Myocyte (in vitro differentiated cells): ENCODE measurements at places on chromosomes 7 and 10.

DNA sequence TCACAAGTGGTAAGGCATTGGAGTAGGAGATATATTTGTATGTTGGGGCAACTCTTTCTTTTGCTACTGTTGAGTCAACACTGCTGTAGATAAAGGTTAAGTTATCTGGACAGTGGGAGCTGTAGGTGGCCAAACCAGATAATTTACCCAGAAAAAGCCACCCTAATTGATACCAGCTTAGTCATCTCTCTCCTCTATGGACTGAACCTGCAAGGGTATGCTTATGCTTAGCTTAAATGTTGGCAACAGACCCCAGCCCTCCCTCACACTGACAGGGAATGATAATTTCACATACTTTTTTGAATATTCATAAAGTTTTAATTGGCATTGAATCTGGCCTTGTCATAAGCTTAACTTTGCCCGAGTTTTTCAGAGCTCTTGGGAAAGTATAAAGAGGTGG, 66.3 kb downstream of the CREB5 start:
- DNase-seq = no peak

GRCh38 chr10:110008518-110009339, 945 bp downstream of the ADD3 start:
- no peak for DNase-seq

DNA sequence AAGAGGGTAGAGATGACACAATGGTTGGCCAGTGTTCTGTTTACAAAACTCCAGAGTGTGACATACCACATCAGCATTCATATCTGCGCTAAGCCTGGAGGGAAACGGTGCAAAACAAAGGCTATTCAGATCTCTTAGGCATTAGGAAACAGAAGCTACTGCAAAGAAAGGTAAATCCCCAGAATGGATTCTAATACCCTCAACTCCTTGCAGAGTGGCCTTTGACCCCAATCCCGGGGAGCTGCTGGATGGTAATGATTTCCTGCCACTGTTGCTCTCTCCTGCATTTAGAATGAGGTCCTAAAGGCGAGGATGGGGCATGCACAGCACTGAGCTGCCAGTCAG, 65.2 kb downstream of the AOAH start:
- DNase-seq = no peak

DNA sequence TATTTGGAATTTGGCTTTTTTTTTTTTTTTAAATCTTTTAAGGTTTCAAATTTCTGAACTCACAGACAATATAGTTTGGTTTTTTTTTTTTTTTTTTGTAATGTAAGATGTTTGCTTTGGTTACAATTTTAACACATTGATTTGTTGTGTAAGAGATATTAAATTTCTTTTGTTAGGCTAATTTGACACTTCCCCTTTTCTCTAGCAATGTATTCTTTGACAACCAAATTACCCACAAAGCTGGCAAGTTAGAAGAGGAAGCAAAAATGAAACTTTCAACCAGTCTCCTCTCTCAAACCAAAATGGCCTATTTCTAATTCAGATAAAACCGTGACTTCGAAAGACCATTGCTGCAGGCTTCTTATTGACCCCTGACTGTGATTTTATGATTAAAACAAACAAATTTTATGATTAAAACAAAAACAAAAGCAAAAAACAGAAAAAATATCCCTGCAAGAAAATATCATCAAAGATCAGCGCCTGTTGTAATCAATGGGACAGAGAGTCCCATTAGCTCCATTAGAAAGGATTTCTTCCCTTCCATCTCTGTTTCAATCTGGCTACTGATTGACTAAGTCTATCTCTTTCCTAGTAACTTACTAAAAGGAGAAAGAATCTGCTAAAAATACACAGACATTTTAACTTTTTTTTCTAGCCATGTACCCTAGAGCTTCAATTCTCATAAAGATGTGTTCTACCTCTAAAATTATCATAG, 489.2 kb downstream of the MDFIC start:
- no peak for DNase-seq

DNA sequence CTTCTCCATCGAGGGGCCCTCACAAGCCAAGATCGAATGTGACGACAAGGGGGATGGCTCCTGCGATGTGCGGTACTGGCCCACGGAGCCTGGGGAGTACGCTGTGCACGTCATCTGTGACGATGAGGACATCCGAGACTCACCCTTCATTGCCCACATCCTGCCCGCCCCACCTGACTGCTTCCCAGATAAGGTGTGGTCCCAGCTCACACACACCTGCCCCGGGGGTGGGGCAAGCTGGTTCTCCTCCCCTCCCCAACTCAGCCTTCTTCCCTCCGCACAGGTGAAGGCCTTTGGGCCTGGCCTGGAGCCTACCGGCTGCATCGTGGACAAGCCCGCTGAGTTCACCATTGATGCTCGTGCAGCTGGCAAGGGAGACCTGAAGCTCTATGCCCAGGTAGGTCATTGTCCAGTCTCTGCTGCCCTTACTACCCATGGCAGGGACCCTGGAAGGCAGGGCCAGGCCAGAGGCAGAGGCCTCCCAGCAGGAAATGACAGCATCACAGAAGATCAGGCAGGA, 11.0 kb downstream of the FLNC start:
- no peak for DNase-seq

DNA sequence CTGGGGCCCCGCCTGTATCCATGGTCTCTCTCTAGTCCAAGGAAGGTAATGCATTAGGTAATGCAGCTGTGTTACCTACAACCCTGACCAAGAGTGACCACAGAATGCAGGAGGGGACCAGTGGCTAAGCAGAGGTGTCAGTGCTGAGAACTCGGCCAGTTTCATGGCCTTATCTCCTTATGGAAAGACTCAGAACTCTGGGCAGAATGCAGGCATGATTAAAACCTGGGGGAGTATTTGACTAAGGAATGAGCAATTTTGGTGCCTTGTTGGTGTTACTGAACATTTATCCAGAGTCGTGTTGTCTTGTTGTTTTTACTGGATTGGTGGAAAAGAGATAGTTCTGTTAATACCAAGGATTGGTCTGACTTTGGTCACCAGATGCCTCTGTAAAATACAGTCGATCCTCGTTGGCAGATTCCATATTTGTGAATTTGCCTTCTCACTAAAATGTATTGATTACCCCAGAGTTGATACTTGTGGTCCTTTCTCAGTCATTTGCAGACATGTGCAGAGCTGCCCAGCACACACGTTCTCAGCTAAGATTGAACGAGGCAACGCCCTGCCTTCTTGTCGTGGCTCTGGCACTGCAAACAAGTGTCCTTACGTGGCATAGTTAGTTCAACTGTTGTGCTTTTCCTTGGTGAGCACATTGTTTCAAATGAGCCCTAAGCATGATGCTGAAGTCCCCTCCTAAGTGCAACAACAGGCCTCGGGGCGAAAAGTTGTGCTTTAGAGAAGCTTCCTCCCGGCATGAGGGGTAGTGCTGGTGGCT, 135.7 kb upstream of the BTBD16 start:
- DNase-seq = no peak

DNA sequence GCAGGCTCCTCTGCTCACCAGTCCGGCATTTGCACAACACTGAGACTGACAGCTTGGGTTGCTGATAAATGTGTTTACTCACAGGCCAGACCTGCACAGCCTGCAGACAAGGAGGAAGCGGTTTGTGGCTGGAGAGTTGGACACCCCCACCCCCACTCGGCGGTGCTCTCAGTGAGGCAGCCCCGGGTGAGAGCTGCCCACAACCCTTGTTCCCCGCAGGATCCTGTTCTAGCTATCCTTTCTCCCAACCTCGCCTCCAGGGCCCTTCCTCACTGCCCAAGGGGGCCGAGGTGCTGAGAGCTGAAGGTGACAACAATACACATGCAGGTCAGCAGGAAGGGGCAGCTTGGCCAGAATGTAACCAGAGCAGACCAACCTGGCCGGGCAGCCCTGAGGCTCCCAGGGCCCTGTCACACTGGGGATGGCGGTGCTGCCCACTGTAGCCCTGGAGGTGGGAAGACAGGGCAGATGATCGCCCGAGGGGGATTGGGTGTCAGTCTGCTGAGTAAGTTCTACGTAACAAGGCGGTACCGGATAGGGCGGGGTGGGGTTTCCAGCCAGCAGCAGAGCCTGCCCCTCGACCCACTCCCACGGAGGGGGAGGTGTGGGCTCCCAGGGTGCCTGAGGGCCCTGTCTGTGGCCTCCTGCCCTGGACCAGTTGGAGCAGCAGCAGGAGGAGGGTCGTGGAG, 2.1 kb upstream of the ADAM8 start:
- DNase-seq = peak; percentile 24

DNA sequence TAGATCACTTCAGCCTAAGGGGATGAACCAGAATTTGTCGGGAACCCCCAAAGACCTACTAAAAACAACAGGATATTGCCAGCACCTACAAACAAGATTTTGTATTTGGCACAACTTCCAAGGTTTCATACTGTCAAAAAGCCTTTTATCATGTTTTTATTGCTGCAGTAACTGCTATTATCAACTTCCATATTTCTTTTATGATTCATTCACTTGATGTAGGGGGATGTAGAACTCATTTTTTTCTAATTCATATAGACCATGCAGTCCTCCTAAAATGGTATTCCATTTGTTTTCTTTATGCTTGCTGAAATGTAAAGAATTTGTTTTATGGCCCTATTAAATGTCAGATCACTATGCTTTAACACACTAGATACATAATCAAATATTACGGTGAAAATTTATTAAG, 30.0 kb upstream of the WNT16 start:
- DNase-seq = no peak

DNA sequence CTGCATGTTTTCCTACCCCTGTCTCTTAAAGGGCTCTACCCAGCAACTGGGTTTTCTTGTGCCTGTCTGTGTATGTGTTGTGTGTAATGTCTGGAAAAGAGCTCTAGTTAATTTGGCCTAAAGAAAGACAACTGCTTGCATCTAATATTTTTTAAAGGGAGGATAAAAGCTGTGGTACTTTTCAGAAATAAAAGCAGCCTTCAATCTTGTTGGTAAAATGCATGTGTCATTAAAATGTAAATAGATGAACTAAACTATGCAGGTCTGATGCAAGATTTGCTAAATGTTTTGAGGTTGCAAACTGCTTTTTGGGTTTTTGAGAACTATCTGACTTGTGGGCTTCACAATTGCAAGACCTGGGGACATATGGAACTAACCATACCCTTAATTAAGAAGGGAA, 445.3 kb downstream of the HTR7 start:
- no peak for DNase-seq

- DNase-seq = peak; percentile 5
Measured at GRCh38 chr7:105532709-105533460, 884 bp downstream of the RINT1 start.

DNA sequence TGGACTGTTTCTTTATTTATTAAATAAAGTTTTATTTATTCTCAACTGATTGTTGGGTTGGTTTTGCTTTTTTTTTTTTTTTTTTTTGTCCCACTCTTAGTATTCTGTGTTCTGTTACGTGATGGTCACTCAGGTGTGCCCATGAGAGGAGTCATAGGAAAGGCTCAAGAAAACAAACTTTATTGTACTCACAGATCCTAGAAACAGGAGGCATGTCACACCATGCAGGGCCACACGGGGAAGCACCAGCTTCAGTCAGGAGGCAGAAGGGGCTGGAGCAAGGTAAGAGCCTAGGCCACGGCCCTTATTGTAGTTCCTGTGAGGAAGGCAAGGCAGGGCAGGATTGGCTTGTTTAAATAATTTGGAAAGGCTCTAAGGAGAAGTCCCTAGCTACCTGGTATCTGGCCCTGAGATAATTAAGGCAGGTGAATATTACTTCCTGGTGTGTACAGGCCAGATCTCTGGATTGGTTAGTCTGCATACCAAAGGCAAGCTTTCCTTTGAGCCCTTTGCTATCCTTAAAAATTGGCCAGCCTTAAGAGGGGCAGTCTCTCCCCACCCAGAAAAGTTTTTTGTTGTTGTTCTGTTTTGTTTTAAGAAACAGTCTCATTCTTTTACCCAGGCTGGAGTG, 8.3 kb downstream of the ATOH7 start:
- no peak for DNase-seq

DNA sequence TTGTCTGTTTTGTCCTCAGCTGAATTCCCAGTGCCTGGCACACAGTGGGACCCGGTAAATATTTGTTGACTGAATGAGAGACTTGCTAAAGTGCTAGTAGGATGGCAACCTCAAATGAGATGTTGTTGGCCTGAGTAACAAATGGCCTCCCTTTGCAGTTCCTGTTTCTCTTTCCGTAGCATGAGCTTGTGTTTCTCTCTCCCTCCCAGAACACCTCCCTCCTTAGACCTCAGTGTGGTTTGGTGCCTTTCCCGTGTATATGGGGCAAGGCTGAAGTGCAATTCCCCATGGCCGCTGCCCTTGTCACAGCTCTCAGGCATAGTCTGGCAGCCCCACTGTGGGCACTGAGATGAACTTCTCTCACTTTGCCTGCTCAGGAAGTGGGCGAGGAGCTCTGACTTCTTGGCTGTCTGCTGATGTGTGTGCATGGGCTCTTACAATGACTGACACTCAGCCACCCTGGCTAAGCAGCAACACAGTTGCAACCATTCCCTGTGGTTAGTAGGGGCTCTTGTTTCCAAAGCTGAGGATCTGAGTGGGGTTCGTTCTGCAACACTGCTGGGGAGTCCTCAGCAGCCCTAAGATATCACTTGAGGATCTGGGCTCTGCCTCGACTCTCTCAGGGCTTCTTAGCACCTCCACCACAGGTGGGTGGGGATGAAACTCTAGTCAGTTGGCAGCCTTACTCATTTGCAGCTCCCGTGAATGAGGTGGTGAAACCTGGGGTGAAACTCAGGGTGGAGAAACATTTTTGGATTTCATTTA, 136.1 kb downstream of the ICA1 start:
- DNase-seq = no peak

DNA sequence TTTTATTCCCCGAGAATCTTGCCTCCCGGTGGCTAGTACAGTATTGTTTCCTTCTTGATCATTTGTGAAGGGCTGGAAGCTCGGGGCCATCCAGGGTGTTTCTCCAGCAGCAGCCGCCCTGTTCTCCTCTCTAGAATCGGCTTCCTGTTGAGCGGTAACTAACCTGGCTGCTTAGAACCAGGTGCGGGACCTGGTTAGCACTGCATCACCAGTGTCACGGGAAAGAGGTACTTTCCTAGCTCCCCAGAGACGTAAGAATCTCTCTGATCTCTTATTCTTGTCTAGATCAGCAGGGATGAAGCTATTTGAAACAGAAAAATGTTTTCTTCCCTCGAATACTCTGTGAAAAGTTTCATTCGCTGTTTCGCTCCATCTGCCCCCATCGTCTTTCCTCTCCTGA, 239.2 kb downstream of the CELF2 start:
- no peak for DNase-seq

DNA sequence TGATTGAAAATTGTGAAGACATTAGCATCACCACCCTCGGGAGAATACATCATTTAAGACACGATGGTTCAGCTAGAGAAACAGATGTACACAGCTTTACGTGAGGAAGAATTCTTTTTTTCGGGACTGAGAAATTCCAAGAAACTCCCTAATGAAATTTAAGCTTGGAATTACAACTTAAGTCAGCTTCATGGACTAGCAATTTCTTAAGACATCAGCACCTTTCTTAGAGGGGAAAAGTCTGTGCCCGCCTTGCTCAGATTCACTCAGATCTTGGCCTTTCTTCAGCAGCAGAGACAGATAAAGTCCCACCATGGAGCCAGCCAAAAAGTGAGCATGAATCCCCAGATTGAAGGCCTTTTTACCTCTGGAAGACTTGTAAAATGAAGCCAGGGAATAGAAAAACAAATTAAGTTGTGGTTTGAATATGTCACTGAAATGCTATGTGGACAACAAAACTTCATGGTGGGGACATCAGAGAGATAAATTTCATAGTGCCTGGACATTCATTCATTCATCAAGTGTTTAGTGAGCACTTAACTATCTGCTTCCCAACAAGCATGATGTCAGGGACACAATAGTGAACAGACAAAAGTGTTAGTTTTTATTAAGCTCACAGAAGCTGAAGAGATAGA, 32.1 kb downstream of the PRKG1 start:
- DNase-seq = no peak
